ENCODE measurements at places on chromosomes 12 and 14.

DNA sequence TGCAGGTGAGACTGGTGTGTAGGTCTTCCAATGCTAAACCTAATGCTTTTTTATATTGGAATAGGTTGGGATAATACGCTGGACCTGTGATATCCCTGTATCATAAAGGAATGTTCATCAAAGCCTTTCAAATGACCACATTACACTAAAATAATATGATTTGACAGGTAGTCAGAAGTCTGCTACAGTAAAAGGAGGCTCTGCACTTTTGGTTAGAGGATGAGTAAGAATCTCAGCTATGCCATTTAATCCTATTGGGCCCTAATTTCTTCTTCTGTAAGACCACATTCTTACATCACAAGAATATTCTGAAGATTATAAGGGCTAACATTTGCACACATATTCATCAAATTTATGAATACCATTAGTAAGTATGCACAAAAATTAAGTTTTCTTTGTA is 250.5 kb upstream of the FLRT2 start:
- DNase-seq: no peak

DNA sequence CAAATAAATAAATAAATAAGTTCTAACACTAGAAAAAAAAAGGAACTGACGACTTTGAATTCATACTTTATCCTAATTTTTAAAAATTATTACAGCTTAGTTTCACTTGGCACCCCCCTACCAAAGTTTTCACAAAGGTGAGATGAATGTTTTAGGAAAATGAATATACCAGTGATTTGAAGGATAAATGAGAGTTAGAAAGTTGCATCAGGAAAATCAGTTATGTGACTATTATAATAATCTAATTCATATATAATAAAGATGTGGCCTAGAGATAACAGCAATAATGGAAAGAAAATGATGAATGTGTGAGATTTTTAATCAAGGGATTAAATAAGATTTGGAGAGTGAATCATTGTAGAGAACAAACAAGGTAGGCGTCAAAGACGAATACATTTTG is 103.0 kb upstream of the RAP1B start:
- DNase-seq: no peak

DNA sequence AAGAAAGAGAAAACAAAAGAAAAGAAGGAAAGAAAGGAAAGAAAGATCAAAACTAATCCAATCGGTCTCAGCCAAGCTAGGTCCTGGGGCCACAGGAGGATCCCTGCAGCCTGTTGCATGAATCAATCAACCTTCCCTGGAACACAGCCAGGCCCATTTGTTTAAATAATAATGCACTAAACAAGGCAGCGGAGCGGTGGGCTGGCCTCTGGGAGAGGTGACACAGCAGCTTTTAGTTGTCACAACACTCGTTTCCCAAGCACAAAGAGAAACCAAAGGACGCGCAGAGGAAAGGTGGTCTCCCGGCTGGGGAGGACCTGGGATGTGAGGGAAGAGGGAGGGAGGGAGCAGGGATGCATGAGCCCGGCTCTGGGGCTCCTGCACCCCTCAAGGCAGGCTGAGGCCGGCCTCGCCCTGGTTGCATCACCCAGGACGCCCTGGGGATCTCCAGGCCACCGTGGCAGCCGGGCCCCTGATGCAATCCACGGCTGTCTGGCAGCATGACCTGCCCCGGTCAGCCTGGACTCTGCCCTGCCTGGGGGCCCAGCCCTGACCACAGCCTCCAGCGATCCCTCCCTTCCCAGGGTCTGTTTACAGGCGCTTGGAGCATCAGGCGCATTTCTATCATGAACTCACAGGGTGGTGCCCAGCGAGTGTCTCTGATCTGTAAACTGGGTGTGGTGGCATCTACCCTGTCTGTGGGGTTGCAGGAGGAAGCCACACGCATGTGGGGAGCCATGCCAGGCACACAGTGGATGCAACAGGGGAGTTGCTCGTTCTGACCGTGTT is 32.5 kb downstream of the MMP17 start:
- no peak for DNase-seq

DNA sequence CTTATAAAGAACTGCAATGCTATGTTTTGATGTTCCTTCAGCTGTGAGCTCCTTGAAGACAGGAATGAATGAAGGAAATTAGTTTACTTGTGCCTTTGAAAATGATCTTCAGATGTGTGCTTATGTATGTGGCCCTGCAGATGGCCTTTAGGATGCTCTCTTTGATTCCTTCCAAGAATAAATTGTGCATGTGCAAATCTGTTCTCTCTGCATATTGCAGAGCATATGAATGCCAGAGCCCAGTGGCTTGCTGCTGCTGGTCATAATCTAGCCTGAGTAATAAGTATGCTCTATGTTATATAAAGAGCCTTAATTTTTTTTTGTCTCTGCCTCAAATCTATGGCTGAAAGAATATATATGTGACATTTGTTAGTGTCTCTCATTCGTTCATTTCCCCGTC is 341.9 kb upstream of the NOVA1 start:
- DNase-seq: no peak

DNA sequence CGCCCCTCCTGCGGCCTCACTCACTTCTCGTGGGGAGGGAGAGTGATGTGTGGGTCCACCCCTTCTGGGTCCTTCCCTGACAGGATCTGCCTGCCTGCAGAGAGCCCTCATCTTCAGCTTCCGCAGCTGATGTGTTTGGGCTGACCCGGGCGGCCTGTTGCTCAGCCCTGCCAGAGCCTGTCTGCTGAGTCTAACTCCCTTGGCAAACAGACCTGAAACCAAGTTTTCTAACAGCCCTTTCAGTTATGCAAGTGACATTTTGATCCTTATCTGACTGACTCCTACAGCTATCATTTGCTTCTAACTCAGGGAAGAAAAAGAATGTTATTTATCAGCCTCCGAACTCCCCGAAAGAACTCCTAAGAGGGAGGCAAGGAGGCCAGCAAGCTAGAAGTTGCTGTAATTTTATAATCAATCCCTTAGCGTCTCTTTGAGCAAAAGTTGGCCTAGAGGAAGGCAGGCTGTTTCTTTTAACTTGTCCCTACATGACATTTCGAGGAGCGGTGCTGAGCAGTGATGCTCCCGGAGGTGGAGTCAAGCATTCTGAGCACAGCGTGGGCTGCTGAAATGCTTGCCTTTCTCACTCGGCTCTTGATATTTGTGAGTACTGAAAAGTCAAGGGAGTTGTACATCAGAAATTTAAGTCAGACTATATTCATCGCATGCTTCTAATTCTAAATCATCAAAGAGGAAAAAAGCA is 31.5 kb upstream of the CACNA2D4 start:
- DNase-seq: peak; percentile 76

GRCh38 chr12:89429528-89429927 is 77.2 kb upstream of the DUSP6 start:
- no peak for DNase-seq

- peak; percentile 92 for DNase-seq
These were observed 77.7 kb downstream of the PPP2R5C start for GRCh38 chr14:101839236-101839635.

GRCh38 chr14:101070540-101071492 is 167.3 kb upstream of the RTL1 start:
- DNase-seq: no peak

DNA sequence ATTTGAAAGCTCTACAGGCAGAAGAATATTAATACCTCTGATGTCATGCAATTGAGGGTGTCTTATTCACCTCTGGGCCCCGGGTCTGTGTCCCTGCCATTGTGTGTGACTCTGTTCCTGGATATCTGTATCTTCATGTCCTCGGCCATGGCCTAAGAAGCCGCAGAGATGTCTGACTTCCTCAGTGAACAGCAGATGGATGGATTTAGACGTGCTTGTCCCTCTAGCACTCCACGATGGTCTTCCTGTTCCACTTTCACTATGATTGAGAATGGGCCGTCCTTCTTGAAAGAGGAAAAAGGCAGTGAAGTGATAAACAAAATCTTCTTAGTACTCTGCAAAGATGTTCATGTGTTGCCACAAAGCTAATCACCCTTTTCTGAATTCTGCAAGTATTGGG is 217.4 kb downstream of the SLC41A2 start:
- no peak for DNase-seq

GRCh38 chr12:92581604-92582003 is 121.2 kb upstream of the PLEKHG7 start:
- DNase-seq: no peak

- DNase-seq: no peak
These were observed 78.2 kb upstream of the PTGDR start for GRCh38 chr14:52189325-52189724.

GRCh38 chr12:104544836-104545235 is 88.1 kb downstream of the CHST11 start:
- DNase-seq: no peak

- DNase-seq: no peak
These were observed 1.1 kb upstream of the RHOF start for GRCh38 chr12:121794534-121795033.

GRCh38 chr14:50947446-50947845 is 3.2 kb upstream of the PYGL start:
- no peak for DNase-seq

Data from T-helper 2 cell (primary cell).